KG1 (cell line): ENCODE measurements at places on chromosomes 3 and 15.

DNA sequence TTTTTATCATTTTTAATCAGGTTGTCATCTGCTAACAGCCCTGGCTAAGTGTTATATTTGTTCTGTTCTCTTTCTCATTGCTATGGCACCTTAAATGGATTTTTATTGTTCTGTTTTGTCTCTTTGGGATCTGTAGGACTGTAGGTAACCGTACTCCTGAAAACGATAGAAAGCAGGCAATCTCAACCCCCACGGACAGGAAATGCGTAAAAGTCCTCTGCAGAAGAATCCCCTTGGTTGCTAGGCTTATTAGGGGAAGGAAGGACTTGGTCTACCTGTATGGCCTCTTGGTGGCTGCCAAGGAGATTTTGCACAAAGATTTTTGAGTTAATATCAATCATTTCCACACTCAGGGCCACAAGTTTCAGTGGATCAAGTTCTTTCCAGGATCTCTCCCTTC is 571.9 kb upstream of the ZNF385D start:
- no peak for DNase-seq

DNA sequence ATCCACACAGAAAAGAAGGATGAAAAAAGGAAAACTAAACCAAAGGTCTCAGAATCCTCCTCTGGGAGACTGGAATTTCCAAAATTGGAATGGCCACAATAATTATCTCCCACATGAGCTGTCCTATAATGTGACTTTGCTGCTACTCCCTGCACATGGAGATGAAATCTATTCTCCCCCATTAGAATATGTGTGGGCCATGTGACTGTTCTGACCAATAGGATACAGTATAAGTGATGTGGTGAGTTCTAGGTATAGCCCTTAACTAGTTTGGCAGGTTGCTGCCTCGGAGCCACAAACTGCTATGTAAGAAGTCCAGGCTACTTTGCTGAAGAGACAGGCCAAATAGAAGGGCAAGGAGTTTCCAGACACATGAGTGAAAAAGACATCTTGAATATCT is 5.2 kb downstream of the TRIM59 start:
- no peak for DNase-seq

DNA sequence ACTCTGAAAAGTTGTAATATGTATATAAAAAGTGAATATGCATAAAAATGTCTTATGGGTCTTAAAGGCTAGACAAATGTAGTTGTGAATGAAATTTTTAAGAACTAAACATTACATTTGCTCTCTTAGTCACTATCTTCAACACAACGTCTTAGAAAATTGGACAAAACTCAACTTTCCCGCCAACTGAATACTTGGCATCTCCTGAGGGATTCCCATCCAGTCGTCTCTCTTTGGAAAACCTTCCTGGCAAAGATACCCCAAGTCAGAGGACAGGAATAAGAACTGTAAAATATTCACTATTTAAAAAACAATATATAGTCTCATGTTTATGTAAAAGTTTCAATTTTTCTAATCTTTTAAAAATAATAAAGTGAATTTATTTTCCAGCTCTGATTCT is 354.8 kb downstream of the GRM7 start:
- DNase-seq, result no peak

DNA sequence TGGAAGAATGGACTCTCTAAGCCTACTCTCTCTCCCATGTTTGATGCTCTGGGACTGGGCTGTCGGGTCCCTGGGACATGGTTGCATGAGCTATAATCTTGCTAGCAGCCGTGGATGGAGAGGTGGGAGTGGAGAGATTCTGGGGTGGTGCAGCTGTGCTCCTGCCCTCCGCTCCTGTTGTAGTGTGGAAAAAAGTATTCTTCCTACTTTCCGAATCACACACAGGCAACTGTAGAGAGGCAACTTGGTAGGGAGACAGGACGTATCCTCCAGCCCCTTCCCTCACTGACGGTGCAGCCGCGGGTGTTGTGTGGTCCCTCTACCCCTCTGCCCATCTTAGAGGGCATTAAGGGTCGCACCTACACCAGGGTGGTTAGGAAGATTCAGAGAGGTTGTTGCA is 281.4 kb upstream of the TLE3 start:
- DNase-seq, result no peak

DNA sequence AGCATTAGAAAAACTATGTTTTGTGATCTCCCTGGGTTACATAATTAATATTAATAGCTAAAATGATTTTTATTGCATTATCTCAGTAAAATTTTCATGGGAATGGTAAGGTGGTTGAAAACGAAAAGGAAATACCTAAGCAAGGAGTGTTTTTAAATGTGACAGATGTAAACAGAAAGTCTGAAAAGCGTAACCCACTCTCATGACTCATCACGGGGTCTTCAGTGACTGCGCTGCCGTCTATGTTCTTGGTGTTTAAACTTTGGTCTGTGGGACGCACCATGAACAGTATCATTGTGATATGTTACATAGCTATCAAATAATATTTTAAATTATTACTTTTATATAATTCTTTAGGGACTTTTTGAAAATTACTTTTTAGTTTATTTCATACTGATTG is 19.8 kb downstream of the LRCH3 start:
- no peak for DNase-seq

DNA sequence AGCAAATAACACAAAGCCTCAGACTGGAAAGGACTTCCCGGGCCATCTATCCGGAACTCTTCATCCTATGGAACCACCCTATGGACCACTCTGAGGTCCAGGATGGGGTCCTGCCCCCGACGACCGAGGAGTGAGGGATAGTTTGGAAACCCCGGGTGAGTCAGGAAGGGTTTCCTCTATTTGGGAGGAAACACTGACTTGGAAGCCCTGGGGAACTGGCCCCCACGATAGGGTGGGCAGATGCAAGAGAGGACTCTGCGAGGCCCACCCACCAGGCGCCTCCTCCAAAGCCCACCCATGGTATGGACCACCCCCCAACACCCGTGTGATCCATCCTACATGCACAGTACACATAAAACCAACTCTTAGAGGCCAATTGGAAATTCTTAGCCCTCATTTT is 69.4 kb downstream of the CPN2 start:
- no peak for DNase-seq
